AG04450 (cell line): ENCODE measurements at places on chromosomes 2 and 18.

DNA sequence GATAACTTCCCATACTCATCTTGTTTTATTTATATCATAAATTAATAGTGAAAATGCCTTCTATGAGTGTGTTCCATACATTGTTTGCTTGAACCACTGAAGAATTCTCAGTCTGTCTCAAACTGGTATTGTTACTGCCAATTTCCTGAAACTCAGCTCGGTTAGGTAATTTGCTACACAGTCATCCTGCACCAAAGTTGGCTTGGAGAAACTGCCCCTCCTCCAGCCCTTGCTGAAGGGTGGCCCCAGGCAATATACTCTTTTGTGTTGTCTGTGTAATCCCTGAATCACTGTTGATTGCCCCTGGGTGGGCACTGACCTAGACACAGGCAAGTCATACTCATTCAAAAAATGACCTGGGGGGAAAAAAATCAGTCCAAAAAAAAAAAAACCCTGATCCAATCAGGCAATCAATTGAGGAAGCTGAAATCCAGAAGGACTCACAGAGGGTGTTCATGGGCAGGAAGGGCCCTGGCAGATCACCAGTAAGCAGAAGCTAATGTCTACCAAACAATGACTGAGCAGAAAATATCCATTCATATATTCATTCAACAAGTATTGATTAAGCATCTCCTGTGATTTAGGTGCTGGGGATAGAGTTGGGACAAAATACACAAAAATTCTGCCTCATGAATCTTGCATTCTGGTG lies 3.8 kb upstream of the SESTD1 start:
- DNase-seq, result no peak

- no peak for DNase-seq
Measured at GRCh38 chr18:12408247-12408869, 629 bp downstream of the PRELID3A start.

- no peak for DNase-seq
Measured at GRCh38 chr2:200225951-200226350, 80.5 kb upstream of the SPATS2L start.

DNA sequence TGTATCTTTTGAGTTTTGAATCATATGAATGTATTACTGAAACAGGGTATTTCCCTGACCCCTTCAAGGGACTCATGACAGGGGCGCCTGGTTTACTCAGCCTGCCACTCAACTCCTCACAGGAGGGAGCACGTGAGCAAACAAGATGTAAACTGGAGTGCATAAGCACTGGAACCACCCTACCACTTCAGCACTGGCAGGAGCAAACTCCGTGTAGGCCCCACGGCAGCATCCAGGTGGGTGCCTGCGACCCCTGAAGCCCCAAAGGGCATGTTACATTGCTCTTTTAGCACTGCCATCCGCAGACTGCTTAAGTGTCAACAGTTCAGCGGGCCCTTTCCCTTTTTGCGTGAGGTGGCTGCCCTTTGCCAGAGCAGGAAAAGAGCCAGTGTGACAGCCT lies 8.2 kb upstream of the DAPL1 start:
- DNase-seq, result no peak

DNA sequence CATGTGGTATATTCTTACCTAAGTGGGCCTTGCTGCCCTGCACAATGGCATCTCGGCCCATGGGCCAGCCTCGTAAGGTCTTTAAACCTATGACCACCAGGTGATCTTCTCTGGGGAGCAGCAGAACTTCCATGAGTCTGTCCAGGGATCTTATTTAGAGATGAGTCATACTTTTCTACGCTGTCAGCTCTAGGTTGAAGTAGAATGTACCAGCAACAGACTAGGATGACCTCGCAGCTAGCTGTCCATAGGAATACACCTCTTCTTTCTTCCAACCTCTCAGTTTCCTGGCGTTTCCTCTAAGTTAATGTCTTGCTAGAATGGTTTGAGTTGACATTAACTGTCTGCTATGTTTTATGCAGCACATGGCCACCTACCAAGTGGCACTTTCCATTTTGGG lies 15.6 kb upstream of the CXCR4 start:
- no peak for DNase-seq

DNA sequence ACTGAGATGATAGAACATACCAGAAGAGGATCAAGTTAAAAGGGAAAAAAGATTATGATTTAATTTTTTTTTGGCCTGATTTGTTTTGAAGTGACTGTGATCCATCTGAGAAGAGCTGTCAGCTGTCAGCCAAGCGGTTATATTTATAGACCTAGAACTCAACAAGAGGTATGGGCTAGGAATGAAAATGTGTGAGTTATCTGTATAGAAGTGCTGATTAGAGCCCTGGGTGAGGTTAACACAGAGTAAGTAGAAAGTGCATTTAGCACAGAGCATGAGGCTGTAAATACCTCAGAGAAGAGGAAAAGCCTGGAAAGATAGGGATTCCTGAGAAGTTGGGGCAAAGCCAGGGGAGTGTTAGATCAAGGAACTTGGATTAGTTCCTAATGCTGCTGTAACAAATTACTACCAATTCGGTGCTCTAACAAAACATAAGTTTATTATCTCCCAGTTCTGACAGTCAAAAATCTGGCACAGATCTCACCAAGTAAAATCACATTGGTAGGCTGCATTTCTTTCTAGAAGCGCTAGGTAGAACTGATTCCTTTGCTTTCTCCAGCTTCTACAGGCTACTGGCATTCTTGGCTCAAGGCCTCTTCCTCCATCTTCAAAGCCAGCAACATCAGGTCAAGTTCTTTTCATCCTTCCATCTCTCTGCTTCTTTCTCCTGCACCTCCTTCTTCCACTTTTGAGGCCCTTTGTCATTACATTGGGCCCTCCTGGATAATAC lies 197.4 kb upstream of the SPHKAP start:
- DNase-seq, result no peak

DNA sequence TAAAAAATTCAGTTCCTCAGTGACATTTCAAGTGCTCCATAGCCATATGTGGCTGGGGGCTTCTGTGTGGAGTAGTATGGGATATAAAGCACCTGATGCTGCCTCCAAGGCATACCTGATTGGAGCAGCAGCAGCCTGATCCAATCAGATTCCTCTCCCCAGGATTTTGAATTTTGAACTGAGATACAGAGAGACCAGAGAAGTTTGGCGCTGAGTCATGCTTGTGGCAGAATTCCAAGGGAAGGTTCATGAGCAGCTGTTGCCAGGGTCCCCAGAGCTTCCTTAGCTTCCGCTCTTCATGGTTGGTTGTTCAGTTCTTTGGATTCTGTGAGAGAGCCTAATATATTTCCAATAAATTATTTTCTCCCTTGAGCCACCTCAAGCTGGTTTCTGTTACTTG lies 29.0 kb upstream of the CFAP36 start:
- DNase-seq, result peak; percentile 61
